ENCODE measurements at places on chromosomes 1 and 21.

- no peak for DNase-seq
These were observed 121.3 kb downstream of the GRIK3 start for GRCh38 chr1:36913016-36913415.

DNA sequence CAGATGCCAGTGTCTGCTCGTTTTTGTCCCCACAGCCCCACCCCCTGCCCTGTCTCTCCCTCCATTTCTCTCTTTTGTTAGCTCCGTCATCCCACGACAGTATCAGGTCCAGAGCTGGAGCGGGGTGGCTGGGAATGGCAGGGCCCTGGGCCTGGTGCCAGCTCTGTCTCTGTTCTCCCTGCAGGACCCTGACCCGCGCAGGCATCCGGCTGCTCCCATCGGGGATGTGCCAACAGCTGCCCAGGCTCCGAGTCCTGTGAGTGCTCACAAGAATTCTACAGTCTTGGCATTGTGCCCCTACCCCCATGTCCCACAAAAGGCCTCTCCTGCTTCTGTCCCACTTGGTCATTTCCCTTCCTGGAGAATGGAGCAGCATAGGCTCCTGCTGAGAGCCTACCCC, 37.4 kb downstream of the UBE2T start:
- no peak for DNase-seq

- DNase-seq, result no peak
These were observed 19.8 kb upstream of the LBR start for GRCh38 chr1:225447650-225448089.

DNA sequence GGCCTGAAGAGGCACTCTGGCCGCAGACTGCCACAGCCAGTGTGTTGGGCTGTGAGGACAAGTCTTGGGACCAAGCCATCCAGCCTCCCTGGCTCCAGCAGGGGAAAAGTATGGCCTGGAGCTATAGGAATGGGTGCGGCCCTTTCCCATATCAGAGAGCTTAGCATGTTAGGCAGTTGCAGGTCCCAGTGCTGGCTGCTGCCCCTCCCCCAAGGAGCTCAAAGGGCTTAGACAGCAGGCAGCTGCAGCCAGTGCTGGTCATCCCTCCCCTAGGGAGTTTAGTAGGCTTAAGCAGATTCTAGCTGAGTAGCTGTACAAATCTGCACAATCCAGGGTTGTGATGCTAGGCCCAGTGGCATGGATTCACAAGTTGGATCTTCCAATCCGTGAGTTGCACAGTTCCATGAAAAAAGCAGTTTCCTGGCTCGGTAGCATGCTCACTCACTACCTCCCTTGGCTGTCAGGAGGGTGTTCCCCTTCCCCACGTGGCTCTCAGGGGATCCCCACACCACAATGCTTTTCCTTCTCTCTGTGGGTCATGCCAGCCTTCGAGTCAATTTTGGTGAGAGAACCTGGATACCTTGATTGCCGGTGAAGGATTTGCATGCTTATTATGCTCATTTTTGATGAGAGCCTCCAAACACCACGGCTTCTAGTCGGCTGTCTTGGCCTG, 1490.8 kb downstream of the BRINP3 start:
- DNase-seq, result no peak

DNA sequence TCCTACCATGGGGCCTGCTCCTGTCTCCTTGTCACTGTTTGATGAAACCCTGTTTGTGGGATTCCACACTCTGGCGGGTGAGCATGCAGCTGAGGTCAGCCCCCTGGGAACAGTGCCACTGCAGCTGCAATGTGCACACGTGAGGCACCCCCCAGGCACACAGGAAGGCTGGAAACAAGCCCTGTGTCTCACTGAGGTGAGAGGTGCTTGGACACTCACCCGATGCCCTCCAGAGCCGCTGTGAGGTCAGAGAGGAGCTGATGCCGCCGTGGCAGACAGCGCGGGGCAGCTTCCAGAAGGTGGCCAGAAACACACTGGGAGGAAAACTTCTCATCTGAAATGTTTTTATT, 49.7 kb downstream of the SLX9 start:
- no peak for DNase-seq

DNA sequence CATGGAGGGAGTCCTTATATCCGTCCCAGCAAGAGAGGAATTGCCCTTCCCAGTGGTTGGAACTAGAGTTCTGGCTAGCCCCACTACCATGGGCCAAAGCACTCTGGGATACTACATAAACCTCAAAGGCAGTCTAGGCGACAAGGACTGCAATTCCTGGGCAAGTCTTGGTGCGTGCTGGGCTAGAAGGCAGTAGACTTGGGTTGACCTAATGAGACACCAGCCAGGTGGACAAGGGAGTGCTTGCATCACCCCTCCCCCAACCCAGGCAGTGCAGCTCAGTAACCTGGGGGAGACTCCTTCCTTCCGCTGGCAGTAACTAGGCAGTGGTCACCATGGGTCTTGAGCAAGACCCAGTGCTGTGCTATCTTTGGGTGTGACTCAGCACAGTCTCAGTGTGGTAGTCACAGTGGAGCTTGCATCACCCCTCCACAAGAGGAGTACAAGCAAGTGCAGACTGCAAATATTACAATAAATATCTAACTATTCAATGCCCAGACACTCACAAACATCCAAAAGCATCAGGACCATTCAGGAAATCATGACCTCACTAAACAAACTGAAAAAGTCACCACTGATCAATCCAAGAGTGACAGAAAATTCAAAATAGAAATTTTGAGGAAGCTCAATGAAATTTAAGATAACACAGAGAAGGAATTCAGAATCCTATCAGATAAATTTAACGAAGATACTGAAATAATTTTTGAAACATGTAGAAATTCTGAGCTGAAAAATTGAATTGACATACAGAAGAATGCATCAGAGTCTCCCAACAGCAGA, 84.7 kb upstream of the LYPLAL1 start:
- no peak for DNase-seq

DNA sequence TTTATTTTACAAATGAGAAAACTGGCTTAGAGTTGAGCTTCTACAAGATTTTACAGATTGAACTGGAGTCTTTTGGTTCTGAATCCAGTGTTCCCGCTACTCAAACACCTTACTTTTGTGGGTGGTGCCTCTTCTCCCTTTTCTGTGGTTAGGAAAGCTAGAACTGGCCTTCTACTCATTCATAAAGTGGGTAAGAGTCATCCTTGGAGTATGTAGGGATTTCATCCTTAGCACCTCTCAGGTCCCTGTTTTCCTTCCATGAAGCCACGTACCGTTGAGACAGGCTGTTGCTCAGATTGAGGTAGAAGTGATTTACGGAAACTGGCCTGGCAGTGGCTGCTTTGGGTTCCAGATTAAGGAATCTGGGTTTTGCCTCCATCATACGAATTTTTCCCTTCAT, 35.8 kb downstream of the WNT4 start:
- DNase-seq, result no peak

- DNase-seq, result no peak
These were observed 40.2 kb downstream of the HSPG2 start for GRCh38 chr1:21896652-21897532.

DNA sequence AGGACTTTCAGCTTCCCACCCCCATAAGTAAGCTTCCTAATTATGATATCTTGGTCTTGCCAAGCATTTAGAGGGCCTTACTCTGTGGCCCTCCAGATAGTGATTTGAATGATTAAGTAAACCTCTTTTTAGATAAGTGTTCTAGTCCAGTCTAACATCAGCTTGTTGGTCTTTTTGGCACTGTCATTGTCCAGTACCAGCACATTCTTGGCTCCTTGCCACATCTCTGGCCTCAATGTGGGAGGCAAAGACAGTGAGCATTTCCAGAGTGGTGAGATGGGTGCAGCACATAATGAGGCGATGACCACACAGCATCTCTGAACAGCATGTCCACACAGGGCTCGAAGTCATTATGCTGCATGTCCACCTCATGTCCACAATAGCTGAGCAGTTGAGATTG, 6.1 kb downstream of the CAPZA1 start:
- no peak for DNase-seq

DNA sequence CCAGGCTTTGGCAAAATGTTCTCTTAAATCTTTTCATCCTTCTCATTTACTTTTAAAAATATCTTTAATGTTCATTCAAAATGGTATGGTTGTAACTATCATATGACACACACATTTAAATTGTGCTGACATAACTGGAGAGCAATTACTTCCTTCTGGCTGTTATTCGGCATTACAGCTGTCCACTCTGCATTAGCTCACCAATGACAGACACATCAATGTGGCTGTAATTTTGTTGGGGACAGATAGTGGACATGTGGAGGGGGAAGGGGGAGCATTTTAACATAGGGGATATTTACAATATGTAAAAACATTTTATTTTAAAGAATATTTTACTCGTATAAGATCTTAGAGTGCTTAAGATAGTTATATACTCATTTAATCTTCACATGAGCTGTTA, 319.8 kb downstream of the HMCN1 start:
- no peak for DNase-seq

GRCh38 chr1:151402764-151403163, 3.4 kb downstream of the PSMB4 start:
- no peak for DNase-seq

DNA sequence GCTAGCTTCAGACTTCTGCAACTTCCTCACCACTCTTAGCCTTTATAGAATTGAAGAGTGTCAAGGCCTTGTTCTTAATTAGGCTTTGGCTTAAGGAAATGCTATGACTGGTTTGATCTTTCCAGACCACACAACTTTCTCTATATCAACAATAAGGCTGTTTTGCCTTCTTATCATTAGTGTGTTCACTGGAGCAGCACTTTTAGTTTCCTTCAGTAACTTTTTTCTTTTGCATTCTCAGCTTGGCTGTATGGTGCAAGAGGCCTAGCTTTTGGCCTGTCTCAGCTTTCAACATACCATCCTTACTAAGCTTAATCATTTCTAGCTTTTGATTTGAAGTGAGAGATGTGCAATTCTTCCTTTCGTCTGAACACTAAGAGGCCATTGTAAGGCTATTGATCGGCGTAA, 8.6 kb downstream of the PRKACB start:
- no peak for DNase-seq

GRCh38 chr1:206551986-206552326, 44.6 kb downstream of the RASSF5 start:
- no peak for DNase-seq

GRCh38 chr1:17013491-17014320, 2.0 kb upstream of the ATP13A2 start:
- no peak for DNase-seq

- no peak for DNase-seq
These were observed 1.1 kb downstream of the URB1 start for GRCh38 chr21:32391755-32392154.

GRCh38 chr1:235767795-235768194, 98.9 kb downstream of the LYST start:
- DNase-seq, result no peak

GRCh38 chr1:229035748-229036082, 235.2 kb upstream of the RAB4A start:
- no peak for DNase-seq

DNA sequence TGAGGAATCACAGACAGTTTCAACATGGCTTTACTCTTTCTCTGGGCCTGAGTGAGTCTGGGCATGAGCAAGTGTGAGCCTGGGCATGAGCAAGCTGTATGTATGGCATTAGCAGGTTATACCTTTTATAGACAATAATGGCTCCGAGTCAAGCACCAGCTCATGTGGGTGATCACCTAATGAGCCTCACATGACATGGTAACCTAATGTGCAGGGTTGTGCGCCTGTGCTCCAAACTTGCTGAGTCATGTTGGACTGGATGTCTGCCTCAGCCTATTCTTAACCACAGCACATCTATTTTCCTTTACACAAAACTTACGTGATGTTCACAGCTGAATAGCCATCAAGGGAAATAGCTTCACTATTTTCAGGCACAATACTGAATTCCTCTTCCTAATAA, 236.2 kb upstream of the NRIP1 start:
- no peak for DNase-seq

DNA sequence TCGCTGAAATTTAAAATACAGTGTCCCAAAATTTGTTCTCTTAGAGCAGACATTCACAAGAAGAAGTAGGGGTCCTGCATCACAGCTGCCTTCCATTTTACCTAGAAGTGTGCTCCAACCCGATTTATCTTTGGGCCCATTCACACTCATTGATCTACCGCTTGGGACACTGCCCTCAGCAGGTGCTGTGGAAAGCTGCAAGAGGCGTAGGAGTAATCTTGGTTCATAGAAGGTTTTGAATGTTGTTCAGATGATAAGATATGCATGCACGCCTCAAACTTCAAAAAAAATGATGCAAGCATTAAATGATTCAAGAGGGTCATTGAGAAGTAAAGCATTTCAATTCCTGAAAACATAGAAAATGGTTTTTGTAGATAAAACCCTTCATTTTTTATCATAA, 18.6 kb upstream of the C1orf105 start:
- DNase-seq, result no peak

- no peak for DNase-seq
These were observed 14.8 kb downstream of the LYST start for GRCh38 chr1:235851939-235852338.

DNA sequence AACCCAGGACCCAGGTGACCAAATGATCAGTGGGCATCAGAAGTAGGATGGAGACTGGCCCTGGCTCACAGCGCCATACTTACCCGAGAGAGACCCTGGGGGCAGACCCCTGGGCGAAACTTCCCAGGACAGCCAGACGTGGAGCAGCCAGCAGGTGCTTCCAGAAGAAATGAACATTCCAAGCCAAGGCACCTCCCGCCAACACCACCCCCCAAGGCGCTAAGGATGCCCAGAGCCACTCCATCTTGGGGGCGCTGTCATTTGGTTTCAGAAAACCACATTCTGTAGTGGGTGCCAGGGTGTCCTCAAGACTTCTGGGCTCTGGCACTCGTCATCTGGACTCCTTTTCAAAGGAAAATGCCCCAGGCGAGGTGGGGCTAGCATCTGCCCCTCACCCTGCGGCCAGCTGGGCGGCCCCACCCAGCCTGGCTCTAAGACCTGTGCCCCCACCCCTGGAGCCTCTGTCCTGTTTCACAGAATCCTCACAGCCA, 98.8 kb downstream of the RIPK4 start:
- no peak for DNase-seq

GRCh38 chr1:78348496-78349284, 142.1 kb upstream of the PTGFR start:
- no peak for DNase-seq

- DNase-seq, result no peak
These were observed 19.8 kb downstream of the KMO start for GRCh38 chr1:241551759-241552638.

DNA sequence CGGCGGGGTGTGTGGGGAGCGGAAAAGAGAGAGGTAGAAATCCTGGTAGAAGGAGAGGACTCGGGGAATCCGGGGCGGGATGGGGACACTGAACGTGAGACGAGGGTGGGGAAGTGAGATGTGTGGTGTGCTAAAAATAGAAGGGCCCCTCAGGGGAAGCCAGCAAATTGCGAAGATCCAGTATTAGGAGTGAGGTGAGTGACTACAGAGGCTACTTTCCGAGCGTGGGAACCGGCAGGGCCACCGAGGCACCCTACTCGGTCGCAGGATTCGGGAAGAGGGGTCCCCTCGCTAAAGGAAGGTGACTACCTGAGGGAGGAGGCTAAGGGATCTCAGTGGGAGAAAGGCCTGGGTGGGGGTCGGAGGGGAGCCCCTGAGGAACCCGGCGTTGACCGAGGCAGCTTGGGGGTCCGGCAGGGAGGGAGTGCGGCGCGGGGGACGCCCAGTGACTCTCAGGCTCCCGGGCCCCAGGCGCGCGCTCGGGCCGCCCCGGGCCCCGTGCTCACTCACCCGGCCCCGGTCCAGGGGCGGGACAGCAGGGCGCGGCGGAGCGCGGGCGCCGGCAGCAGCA, 318 bp downstream of the ALDH4A1 start:
- DNase-seq, result no peak
